ENCODE measurements at places on chromosomes 5 and 9.

GRCh38 chr5:15286650-15287049, 213.3 kb upstream of the FBXL7 start:
- DNase-seq, result peak; percentile 7

GRCh38 chr9:21070171-21070571, 7.6 kb downstream of the IFNB1 start:
- peak; percentile 8 for DNase-seq

DNA sequence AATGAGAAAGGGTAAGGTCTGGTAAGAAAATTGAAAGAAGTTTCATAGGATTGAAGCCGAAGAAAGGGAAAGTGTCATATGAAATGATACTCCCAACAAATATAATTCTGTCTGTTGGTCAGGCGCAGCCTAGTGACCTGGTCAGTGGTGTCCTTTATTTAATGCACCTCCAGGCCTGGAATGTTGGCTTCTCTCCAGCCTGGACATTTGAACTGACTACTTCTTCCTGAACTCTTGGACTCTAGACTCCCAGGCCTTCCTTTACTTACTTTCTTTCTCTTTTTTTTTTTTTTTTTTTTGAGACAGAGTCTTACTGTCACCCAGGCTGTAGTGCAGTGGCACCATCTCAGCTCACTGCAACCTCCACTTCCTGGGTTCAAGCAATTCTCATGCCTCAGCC, 1381.5 kb upstream of the WWC1 start:
- no peak for DNase-seq

- DNase-seq, result no peak
These were observed 128.9 kb upstream of the PTPN3 start for GRCh38 chr9:109627042-109627441.

GRCh38 chr5:174520420-174521396, 203.7 kb upstream of the MSX2 start:
- DNase-seq, result peak; percentile 5

GRCh38 chr5:114504560-114504959, 142.7 kb downstream of the KCNN2 start:
- DNase-seq, result no peak

GRCh38 chr5:127652952-127653611, 4.2 kb downstream of the CTXN3 start:
- no peak for DNase-seq

DNA sequence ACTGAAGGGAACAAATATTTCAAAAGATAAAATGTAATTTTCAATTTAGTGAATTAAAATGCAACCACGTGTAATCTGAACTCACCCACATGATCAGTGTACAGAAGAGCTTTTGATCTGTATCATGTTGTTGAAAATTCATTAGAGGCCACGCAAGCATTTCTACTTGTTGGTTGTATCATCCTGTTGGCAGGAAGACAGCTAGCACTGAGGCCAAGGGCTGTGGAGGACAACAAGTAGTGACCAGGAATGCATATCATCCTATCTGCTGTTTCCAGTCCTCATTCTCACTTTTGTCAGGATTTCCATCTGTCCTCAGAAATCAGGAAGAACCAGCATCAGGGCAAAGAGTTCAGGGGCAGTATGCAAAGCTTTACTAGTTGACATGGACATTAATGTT, 29.9 kb upstream of the CKS2 start:
- DNase-seq, result no peak

DNA sequence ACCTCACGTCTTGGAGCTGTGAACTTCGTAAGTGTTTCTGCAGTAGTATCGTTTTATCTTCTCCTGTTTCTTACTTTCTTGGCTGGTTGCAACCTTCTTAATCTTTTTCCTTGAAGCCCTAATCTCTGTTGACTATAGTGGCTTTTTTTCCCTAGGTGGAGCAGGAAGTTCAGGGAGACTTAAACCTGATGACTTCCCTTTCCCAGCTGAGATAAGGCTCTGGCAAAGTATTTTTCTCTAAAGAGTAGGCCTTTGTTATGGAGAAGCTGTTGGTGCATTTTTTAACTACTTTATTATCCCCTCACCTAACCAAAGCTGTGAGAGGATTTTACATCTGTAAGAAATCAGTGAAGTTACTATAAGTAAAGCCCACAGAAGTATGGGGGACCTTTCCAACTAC, 723.1 kb upstream of the RIOK2 start:
- DNase-seq, result no peak

GRCh38 chr5:16568875-16569580, 47.8 kb downstream of the RETREG1 start:
- peak; percentile 62 for DNase-seq

DNA sequence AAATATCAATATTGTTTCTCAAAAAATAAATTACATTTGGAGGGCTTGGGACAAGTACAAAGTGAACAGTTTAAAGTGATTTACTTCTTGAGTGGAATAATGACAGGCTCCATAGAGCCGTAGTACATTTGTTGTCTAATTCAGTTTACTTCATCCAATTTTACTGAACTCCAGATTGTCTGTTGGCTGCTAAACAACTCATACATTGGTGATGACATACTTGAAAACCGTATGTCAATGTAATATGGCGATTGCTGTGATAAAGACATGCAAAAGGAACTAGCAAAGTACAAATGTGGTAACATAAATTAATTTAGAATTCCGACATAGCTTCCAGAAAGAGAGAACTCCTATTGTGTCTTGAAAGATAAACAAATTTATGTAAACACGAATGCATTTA, 1197.5 kb upstream of the CDH18 start:
- DNase-seq, result no peak

GRCh38 chr9:110116543-110116885, 91.4 kb downstream of the C9orf152 start:
- no peak for DNase-seq

Measured in nucleus accumbens (tissue), 56 donors.